Bronchus fibroblast of lung (primary cell): ENCODE measurements at places on chromosomes 5 and 9. TPM values are rescaled to one million over a fixed set of nuclear protein-coding genes. Genes with fewer than 3 reads are reported as not detected.

Gene SAPCD2
- total RNA-seq = 21.9 and 24.2 TPM in 2 replicates

Gene RNF44
- 4.6 and 5.0 TPM in 2 replicates for total RNA-seq

Gene TMEM171
- total RNA-seq = 2.2 and 3.0 TPM in 2 replicates

Gene PCSK1
- under 0.01 TPM in 1 of 2 replicates, not detected in the other for total RNA-seq

Gene PCDHGB1
- total RNA-seq = 0.30 and 0.34 TPM in 2 replicates

Gene TUSC1
- total RNA-seq = 10.7 and 15.1 TPM in 2 replicates

Gene ADGRD2
- total RNA-seq = not detected in 2 replicates

Gene PCDHA12
- not detected in 2 replicates for total RNA-seq

Gene PCDHGB7
- 6.1 and 7.2 TPM in 2 replicates for total RNA-seq

Gene IFNA2
- not detected in 2 replicates for total RNA-seq

Gene HAND1
- total RNA-seq = not detected in 2 replicates

Gene SEMA5A
- 6.4 and 6.7 TPM in 2 replicates for total RNA-seq
